Activated CD8-positive, alpha-beta T cell treated with anti-CD3 and anti-CD28 coated beads for 36 hours (primary cell): ENCODE measurements at places on chromosomes 2 and 18. TPM values are rescaled to one million over a fixed set of nuclear protein-coding genes. Genes with fewer than 3 reads are reported as not detected.

MGAT4A gene
- 59.0 TPM for total RNA-seq

CDH2 gene
- total RNA-seq, result 0.18 TPM

VPS4B gene
- total RNA-seq, result 35.9 TPM

CHRNG gene
- not detected for total RNA-seq

GPR75 gene
- total RNA-seq, result 1.2 TPM

CIB4 gene
- total RNA-seq, result not detected

TACR1 gene
- total RNA-seq, result not detected

VRK2 gene
- total RNA-seq, result 17.7 TPM

AQP12B gene
- total RNA-seq, result not detected
